ENCODE measurements at places on chromosomes 4 and X.

GRCh38 chr4:112003231-112003907 is 141.9 kb upstream of the FAM241A start:
- DNase-seq, result no peak

DNA sequence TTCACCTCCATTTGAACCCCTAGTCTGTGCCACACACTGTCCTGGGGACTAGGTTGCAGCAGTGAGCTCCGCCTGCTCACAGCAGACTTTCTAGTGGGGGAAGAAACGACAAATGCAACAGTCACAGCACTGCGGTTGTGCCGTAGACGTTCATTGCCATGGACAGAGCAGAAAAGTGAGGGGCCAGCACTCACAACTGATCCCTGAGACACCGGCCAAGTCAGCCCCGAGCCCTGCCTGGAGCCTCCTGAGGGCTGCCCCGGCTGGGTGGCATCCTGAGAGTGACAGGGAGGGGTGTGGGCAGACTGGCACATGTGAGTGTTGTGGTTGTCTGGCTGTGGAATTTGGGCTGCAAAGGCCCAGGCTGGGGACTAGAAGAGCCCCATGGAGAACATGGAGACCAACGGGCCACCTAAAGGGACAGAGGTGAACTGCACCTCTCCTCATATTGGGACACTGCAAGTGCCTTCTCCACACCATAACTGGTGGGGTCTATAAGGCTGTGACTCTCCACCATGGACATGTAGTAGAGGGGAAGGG is 4.6 kb downstream of the DUSP9 start:
- no peak for DNase-seq

DNA sequence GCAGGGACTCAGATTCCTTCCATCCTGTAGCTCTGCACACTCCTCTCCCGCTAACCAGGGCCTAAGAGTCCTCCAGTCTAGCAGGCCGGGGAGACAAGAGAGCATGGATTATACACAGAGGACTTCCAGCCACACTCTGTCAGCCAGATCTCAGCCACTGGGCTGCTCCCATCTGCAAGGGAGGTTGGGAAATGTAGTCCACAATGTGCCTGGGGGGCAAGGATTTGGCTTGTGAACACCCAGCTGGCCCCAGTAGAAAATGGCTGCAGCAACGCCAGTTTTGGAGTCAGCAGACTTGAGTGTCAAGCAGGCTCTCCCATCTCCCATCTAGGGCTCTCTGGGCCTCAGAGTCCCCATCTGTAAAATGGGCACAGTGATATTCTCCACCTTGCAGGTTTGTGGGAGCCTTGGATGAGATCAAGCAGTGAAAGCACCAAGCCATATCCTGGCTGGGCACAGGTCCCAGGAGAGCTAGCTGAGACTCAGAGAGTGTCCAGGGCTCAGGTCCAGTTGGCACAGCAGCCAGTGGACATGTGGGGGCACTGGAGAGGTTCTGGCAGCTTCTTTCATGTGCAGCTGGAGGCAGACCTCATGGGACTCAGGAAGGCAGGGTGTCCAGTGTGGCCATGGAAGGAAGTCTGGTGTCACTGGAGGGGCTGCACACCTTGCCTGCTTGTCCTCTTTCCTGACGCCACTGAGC is 14.6 kb downstream of the PSAPL1 start:
- no peak for DNase-seq

- no peak for DNase-seq
Observed at GRCh38 chr4:17809667-17810066, 890 bp downstream of the DCAF16 start.

DNA sequence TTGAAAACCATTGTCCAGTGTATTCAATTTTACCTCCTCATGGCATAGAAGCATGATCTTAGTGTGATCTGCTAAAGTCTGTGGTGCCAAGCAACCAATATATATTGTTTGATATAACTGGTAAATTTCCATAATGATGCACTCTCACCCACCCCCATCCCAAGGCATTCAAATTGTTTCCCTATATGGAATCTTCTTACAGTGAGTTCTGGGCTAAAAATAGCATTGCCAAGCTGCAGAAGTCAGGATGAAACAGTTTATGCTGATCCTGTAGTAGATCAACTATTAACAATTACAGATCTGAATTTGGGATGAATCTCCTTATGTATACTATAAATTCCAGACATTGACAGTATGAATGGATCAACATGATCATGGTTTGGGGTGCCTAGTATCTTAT is 20.9 kb downstream of the FGF13 start:
- DNase-seq, result no peak

DNA sequence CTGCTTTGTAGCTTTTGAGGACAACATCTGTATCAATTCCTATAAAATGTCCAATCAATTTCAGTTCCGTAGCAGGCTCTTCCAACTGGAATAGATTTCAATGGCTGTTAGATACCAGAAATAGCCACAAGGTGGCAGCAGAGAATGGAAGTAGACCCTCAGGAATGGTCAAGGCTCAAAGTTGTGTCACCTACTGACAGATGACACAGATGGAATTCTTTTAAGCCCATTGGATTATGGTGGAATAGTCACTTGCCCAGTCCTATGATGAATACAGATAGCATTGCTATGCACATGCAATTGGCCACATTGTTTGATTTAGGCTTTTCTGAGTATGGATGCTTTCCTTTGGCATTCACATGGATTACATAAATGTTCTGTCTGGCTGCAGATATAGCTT is 130.4 kb upstream of the RADX start:
- DNase-seq, result no peak

DNA sequence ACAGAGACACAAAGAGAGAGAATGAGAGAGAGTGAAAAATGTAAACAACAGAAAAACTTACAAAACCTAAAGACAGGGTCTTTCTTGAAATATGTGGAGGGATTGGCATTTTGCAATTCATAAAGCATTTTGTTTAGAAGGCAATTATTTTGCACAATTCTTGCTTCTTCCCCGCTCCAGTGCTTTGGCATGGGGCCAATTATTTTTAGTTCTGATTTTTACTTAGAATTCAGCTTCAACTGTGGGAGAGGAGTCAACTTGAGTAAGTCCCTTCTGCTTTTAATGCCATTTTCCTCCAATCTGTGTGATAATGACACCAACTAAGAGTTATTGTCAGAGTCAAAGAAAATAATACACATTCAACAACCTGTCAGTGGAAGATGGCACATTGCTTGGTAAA is 1051.9 kb downstream of the NLGN4X start:
- DNase-seq, result no peak

GRCh38 chr4:29311247-29311646 is 1408.9 kb upstream of the PCDH7 start:
- DNase-seq, result no peak

- no peak for DNase-seq
Observed at GRCh38 chrX:103520386-103520785, 1.1 kb upstream of the RAB40A start.

DNA sequence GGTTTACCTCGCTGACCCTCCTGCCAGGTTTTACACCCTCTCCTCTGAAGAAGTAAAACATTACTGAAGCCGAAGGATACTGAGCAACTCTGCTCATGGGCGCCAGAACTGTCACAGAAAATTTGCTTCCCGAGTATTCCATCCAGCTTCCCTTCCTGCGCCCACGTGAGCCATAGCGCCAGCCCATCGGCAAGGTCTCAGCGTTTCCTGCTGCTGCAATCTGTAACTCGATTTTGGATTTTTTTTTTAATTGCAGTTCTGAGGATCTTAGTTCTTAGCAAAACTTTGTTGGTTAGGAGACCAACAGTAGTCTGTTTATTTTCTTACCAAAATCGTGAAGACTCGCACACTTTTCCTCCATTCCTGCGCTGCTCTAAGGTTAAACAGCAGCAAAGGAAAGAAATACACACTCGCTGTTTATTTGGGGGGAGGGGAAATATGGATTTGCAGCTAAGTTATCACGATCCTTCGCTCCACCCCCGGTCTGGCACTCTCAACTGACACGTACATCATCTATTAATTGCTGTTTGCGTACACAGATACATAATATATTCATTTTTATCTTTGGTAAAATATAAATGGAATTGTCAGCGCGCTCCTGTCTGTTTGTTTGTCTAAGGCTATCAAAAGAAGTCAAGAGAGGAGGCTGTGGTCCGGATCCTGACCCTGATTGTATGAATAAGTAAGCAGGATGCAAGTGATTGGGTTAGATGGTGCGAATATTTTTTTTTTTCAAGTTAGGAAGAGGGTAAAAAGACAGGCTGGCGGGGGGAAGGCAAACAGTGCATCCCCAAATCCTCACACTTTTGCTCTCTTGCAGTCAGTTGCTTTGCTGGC is at the start of gene TLL1:
TSS of gene TLL1 (plus strand) at position 777 of the 837 bp plus-strand sequence. CDS start 668 bp downstream, outside the sequence.
- DNase-seq, result no peak

GRCh38 chr4:141248029-141248428 is 27.3 kb downstream of the ZNF330 start:
- no peak for DNase-seq

- no peak for DNase-seq
Observed at GRCh38 chr4:31592293-31592692, 872.1 kb downstream of the PCDH7 start.

DNA sequence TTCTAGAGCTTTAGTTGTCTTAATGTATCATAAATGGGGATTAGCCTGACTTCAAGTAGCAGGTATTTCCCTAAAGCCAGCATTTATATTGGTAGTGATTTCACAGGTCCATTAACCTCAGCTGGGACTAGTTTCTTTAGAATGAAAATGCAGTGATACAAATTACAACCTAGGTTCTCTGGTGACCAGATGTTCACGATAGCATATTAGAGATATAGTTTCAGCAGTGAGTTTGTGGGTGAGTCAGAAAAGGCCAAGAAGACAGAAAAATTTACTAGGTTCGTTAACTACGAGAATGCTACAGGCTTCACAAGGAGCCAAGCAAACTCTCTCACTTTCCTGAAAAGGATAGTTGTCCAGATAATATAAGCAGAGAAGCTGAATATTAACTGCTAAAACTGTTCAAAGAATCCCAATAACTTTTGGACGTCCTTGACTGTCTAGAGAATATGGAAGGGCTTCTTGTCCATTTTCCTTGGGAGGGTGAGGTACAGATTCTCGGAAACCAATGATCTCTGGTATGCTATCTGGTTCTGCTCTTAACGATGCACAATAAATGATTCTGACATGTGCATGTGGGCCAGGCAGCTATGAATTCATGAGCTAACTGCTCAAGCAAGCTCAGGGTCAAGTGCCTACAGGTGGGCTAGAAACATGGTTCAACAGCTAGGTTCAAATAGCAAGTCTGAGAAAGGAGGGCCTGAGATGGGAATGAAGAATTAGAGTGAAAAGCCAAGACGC is 6.0 kb upstream of the SPCS3 start:
- DNase-seq, result no peak

DNA sequence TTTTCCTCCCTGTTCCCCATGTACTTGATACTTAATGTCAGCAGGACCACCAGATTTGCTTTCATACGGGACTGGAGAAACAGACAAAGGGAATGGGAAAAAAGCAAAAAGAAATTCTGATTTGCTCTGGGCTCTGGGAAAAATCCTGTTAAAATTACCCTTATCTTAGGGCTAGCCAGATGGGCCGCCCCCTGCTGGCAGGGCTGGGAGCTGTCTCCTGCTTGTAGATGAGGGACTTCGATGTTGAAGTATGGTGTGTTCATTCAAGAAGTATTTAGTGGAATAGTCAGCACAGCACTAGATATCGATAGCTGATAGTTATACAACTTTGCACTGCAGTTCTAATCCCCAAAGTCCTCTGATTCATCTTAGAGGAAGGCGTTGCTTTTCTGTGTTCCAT is 45.8 kb downstream of the BCORL1 start:
- DNase-seq, result peak; percentile 27

- DNase-seq, result no peak
Observed at GRCh38 chr4:60884587-60884986, 315.5 kb upstream of the ADGRL3 start.

GRCh38 chr4:9899306-9900055 is 118.0 kb downstream of the DRD5 start:
- DNase-seq, result no peak

- no peak for DNase-seq
Observed at GRCh38 chrX:51215266-51215665, 117.4 kb upstream of the NUDT10 start.

DNA sequence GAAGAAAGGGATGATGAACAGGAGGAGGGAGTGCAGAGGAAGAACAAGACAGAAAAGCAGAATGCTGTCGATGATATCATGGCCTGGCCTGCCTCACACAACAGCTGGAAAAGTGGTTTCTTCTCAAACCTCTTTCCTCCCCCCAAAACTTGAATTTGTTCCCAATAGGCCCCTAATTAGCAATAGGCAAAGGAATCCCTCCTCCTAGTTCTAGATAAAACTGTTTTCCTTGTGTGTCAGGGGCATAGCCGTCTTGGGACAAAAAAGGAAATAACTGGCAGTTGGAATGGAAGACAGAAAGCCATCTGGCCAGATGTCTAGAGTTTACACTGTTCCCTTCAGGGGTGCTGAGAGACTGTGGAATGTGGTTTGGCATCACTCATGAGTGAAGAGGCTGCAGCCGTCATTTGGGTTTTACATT is 177.8 kb upstream of the C1QTNF7 start:
- DNase-seq, result no peak

DNA sequence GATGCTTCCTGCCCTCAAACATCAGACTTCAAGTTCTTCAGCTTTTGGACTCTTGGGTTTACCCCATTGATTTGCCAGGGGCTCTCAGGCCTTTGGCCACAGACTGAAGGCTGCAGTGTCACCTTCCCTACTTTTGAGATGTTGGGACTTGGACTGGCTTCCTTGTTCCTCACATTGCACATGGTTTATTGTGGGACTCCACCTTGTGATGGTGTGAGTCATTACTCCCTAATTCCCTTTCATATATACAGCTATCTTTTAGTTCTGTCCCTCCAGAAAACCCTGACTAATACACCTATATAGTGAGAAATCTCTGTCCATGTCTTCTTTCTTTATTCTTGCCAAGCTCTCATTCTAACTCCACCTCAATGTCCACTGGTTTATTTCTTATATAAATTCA is 736.9 kb upstream of the HS3ST1 start:
- DNase-seq, result no peak

- no peak for DNase-seq
Observed at GRCh38 chrX:78619834-78620233, 39.3 kb downstream of the RTL3 start.

GRCh38 chr4:181143250-181143854 is 1099.8 kb upstream of the TENM3 start:
- peak; percentile 18 for DNase-seq

DNA sequence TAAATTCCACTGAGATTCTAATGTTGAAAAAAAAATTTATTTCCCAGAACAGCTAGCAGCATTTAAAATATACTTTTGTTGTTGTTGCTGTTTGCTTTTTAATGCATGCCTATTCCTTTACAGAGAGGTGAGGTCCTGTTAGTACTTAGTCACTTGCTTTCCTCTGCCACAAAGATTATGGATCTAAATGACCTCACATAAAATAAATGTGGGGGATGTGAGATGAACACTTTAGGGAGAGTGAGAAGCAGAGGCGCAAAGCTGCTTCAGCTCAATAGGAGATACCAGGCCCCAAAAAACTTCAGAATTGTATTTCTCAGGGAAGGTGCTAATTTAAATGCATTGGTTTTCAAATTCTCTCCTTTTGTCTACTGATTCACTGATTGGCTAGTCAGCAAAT is 4.0 kb downstream of the LDB2 start:
- DNase-seq, result no peak

- DNase-seq, result no peak
Observed at GRCh38 chr4:42396752-42397634, at the start of gene SHISA3. Gene SHISA3 (plus strand): TSS chr4:42397488. CDS start chr4:42398057, 569 bp downstream.

All from stimulated activated CD8-positive, alpha-beta memory T cell treated with anti-CD3 and anti-CD28 coated beads, Interleukin-15, amount 100 ng/mL, for 48 hours (primary cell).